Stimulated activated effector memory CD8-positive, alpha-beta T cell treated with anti-CD3 and anti-CD28 coated beads, Interleukin-12 subunit alpha, Interleukin-12 subunit beta, amount 100 ng/mL, for 72 hours (primary cell): ENCODE measurements at places on chromosomes 4 and X.

DNA sequence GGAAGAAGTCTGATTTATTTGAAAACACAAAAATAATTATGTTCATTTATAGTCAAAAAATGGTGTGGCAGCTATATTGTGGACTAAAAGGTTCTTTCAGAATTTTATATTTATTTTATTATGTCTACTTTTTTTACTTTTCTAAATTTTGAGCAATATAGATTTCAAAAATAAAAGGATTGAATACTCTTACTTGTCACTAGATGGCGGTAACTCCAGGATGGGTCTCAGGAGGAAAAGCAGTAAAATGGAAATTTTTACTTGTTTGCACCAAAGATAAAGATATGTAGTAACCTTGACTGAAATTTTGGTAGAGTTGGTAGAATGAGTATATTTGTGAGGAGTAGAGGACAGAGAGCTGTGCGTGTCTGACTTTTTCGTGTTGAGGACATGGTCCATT is 14.5 kb upstream of the DACH2 start:
- DNase-seq, result no peak

GRCh38 chrX:110944751-110945675 is 149.4 kb upstream of the CHRDL1 start:
- DNase-seq, result no peak

- DNase-seq, result no peak
Measured at GRCh38 chr4:90209922-90210321, 82.7 kb downstream of the CCSER1 start.

GRCh38 chr4:38334791-38335190 is 329.2 kb upstream of the KLF3 start:
- DNase-seq, result no peak

DNA sequence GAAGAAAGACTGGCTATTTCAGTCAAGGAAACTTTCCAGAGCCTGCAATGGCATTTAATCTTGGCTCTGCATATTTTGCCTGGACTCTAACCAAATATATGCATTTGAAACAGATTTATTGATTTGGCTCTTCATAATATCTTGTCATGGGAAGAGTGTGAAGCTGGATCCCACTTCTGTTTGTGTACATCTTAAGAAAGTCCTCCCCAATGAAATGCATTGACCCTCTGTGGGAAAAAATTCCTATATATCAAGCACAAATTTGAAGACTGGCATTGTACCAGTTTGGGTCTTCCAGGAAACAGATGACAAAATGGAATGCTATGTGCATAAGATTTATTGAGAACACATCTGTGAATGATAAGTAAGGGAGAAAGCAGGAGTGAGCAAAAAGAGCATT is 897.3 kb upstream of the TENM3 start:
- DNase-seq, result no peak

- DNase-seq, result no peak
Measured at GRCh38 chr4:25146076-25146475, 14.2 kb downstream of the SEPSECS start.

- no peak for DNase-seq
Measured at GRCh38 chrX:72021975-72022374, 109.7 kb downstream of the RTL5 start.

DNA sequence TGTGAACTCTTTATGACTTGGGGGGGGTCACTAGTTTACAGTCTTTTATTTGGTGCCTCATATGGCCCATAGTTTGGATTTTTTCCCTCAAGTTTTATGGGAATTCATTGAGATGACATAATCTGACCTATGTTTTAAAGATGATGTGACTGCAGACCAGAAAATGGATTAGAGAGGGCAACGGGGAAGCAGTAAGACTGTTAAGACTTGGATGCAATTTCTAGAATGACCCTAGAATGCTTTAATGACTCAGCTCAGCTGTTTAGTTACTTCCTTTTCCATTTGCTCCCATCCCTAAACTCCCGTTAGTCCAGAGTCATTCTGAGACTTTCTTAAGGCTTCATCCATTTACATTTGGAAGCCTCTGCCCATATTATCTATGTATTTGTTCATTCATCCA is 59.9 kb upstream of the PDGFRA start:
- DNase-seq, result no peak
